ENCODE measurements at places on chromosomes 6 and 20.
A peak's percentile ranks its signal among the peaks of the same experiment; 100 is the strongest.

DNA sequence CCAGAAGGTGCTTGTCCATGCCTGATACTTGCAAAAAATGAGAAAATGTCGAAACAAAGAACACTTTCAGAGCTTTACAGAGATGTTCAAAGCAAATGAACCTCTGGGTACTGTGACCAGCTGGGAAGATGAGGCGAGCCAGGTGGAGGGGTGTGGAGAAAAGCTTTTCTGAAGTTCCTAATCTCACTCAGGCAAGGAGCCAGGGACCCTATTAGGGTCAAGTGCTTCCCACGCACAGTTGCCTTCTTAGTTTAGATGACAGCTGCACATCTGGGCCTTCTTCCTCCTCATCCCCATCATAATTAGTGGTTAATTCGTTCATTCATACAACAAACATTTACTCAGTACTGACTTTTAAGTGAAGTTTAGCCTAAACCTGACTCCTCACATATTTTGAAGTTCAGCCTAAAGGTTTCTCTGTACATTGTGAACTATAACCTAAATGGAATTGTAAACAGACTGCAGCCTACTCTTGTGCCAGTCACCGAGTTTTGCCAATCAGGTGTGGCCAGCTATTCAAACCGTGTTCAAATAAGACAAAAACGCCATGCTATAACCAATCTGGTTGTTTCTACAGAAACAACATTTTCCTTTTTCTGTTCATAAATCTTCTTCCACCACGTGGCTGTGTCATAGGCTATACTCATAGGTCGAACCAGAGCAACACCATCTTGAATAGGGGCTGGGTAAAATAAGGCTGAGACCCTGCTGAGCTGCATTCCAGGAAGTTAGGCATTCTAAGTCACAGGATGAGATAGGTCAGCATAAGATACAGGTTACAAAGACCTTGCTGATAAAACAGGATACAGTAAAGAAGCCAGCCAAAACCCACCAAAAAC is 19.3 kb upstream of the AHCY start:
- DNase-seq, result no peak

DNA sequence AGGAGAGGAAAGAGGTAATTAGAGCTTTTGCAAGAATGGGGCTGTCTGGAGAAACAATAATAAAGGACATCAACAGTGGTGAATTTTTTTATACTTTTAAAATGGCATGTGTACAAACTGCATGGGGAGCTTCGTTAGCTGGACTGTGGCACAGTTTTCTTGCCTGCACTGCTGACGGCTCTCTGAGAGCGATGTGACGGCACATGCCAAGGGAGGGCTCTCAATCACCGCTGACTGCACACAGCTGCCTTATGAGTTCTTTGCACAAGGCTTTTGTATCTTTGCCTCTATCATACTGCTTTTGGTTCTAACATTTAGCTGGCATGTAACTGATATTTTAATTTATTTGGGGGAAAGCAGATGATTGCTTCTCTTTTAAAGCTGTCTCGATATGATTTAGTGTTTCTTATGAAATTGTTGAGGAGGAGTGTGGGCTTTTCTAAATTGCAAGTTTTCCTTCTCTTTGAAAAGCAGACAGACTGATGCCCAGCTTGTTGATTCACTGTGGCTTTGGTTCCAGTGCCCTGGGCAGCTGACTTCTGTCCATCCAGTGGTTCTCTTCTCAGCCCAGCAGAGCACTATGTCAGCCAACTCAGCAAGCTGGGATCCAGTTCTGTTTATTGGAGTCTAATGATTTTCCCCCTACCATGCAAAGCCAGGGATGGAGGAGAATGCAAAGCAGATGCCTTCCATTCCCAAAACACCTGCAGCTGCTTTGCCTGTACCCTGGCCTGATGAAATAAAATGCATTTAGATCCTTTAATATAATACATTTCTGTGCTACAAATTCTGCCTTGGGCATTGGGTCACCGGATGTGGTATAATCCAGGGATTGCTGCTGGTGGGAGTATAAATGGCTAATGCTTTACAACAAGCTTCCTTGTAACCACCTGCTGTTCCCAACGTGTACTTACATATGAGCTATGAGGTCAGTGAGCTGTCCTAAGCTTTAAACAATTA is 323.9 kb downstream of the ZFAND3 start:
- no peak for DNase-seq

- DNase-seq, result no peak
Measured at GRCh38 chr20:22248051-22248667, 336.2 kb downstream of the FOXA2 start.

- DNase-seq, result no peak
Measured at GRCh38 chr6:136362421-136363356, 73.0 kb upstream of the BCLAF1 start.

GRCh38 chr6:324729-325125 is 32.4 kb downstream of the DUSP22 start:
- DNase-seq, result no peak

- peak; percentile 18 for DNase-seq
Measured at GRCh38 chr6:149723771-149724417, 6.0 kb upstream of the LATS1 start.

GRCh38 chr20:47809161-47809960 is 24.1 kb upstream of the SULF2 start:
- DNase-seq, result no peak

- no peak for DNase-seq
Measured at GRCh38 chr6:166567107-166567506, 19.4 kb downstream of the RAMACL start.

GRCh38 chr6:12060780-12061609 is 48.9 kb downstream of the HIVEP1 start:
- peak; percentile 73 for DNase-seq

DNA sequence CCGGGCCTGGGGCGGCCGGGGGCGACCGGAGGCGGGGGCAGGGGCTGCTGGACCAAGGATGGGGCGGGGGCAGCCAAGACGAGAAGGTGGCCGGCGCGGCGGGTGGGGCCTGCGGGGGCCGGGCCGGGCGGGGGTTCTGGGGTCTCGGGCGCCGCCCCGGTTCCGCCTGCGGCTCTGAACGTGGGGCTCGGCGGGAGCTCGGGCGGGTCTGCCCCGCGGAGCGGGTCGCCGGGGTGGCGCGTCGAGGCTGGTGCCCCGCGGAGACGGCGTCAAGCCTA is 204 bp downstream of the ADRM1 start:
- no peak for DNase-seq

DNA sequence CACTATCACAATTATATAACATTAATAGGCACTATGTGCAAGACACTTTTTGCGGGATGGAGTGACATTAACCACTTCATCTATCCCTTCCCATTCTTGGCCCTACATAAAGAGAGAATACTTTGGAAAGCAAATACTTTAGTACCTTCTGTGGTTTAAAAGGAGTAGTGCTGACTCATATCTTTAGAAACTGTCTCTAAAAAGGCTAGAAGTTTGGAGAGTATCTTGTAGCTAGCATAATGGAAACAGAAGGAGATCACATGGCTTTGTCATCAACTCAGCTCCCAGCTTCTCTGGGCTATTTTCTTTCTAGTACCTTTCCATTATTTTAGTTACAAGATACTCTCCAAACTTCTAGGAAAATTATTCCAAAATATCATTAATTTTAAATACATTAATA is 157.5 kb downstream of the ADGRG6 start:
- no peak for DNase-seq

DNA sequence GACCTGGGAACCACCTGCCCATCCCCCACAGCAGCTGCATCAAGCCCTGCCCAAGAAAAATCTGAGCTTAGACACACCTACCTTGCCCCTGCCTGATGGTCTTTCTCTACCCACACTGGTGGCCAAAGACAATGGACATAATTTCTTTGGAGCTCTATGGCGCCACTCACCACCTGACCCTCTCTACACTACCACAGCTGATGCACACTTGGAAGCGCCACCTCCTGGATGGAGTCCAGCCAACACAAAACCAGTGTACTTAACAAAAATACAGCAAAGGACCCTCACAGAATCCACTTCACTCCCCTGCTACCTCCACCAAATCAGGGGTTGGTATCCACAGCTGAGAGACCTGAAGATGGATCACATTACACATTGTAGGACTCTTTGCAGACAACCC is 39.7 kb upstream of the CLVS2 start:
- DNase-seq, result no peak

GRCh38 chr6:162345051-162345511 is 382.5 kb downstream of the PRKN start:
- no peak for DNase-seq

- no peak for DNase-seq
Measured at GRCh38 chr6:45057711-45058110, 270.4 kb upstream of the RUNX2 start.

GRCh38 chr6:465531-466348 is 74.2 kb downstream of the IRF4 start:
- DNase-seq, result no peak
